GF-D8 (cell line): ENCODE measurements at places on chromosomes 2 and 18.

DNA sequence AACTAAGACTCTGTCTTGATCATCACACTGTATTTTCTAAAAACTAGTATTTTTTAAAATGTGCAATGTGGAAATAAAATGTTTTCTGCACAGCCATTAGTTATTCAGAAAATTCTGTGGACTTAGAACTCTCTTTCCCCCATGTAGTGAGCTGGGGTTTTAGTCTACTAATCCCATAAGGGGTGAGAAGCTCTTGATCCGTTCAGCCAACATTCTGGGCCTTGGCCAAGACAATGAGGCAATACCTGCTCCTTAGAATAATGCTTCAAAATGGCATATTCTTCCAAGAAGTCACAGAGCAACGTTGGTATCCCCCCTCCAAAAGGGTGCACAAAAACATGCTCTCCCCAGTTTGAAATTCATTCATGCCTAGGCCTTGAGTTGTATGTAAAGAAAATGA is 4.0 kb downstream of the REEP1 start:
- no peak for DNase-seq

DNA sequence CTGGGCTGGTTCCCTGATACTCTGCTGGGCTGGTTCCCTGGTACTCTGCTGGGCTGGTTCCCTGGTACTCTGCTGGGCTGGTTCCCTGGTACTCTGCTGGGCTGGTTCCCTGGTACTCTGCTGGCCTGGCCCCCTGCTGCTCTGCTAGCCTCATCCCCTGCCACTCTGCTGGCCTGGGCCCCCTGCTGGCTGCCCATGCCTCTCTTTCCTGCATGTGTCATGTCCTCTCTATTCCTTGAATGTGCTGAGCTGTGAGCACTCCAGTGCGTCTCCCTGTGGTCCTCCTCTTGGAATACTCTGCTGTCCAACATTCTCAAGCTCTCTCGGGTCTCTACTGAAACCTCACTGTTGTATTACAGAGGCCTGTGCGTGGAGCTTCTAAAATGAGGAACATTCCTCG is 216.3 kb downstream of the RNF144A start:
- DNase-seq = no peak

DNA sequence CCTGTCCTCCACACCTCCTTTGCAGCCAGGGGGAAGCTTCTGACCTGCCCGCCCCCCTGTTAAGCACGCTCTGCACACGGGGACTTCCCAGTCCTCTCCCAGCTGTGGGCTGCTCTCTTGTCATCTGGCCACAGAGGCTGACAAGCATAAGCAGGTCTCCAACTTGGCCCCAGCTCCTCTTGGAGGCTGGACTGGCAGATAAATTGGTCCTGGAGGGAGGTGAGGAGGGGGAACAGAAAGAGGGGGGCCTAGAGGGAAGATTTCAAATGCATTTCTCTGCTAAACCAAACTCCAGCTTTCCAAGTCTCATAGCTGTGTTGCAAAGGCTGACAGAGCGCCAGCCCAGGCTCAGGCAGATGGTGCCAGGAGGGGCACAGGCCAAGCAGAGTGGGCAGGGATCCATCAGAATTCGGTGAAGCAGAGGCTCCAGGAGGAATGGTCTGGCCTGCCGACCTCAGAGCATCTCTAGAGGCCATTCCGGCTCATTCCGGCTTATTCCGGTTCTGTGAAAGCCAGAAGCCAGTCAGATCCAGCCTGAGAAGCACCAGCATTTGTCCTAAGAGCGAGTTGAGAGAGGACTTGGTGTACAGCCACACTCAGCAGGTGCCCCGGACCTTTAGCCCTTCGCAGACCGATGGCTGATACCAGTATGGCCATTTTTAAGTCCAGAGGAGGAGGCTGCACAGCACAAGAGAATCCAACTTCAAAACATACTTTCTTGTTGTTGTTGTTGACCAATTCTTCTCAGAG is 508.9 kb upstream of the MYT1L start:
- DNase-seq = no peak

DNA sequence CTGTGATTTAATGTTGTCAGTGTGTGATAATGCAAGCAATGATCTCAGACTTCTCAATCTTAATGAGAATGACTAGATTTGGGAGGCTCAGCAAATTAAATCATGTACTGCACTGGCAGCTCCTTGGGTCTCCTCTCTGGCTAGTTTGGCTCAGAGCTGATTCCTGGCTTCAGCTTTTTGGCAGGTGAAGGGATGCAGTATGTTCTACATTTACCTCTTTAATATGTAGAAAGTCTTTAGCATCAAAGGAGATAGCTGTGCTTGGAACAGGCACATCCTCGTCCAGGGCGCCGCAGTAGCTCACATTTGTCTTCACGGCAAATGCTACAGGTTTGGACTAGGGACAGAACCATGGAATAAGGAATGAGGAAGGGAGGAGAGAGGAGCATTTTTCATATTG is 52.4 kb upstream of the ARL5A start:
- DNase-seq = no peak

DNA sequence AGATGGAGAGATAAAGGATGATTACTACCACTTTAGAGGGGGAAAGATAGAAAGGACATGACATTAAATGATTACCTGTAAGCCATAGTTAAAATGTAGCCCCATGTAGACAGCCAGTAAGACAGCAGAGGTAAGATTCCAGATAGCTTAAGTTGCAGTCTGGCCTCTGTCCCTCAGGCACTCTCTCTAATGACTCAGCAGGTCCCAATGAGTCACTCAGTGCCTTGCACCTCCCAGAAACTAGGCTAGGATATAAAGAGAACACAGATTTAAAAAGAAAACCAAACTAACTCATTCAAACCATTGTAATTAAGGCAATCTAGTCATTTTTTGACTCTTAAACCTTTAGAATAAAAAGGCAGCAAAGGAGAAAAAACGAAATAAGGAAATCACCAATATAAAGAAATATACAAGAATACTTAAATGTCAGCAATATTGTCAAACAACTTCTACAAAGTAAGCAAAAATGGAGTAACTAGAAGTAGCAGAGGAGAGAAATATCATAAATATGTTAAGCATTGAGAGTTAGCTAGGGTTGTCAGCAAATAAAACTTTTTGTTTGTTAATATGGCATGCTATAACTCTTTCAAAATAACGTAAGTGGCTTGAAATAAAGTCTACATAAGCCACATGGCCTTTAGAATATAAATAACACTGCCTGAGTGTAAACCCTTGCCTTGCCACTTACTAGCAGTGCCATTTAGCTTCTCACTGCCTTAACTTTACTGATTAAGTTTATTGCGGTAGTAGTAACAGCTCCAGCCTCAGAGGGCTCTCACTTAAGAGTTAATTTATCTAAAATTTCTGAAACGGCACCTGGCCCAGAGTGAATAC is 48.5 kb downstream of the SOCS6 start:
- DNase-seq = no peak

- no peak for DNase-seq
Measured at GRCh38 chr2:150267651-150268415, 219.6 kb downstream of the RND3 start.

DNA sequence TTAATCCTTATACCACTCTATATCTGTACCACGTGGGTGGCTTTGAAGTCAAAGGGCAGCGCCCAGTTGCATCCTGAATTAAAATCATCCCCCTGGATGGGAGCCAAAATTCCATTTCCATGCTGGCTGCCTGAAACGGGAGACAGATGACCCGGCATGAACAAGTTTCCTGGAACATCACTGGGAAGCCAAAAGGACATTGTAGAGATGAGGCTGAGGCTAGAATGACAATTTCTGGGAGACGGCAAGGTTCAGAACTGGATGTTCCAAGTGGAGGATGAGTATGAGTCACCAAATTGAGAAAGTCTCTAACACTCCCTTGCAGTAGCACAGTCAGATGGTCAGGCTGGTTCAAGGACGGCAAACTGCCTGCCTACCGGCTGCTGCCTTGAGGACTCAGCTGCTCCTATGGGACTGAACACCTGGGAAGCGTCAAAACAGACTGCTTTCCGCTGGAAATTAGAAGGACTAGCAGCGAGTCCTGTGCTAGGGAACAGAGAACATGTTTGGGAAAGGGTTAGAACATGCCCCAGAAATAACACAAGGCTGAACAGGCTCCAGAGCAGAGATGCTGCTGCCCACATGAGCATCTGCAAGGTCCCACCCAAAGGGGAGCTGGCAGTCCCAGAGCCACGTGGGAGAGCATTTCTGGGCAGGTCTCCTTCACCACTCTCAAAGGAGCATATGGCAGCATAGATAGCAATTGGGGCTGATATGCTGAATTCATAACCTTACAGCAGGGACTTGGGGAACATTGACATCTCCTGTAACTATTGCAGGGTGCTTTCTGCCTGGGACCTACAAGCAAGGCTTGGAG is 32.0 kb downstream of the YPEL5 start:
- no peak for DNase-seq

- no peak for DNase-seq
Measured at GRCh38 chr2:66539452-66539851, 104.5 kb downstream of the MEIS1 start.

- no peak for DNase-seq
Measured at GRCh38 chr18:54359233-54359632, 1.5 kb downstream of the C18orf54 start.

DNA sequence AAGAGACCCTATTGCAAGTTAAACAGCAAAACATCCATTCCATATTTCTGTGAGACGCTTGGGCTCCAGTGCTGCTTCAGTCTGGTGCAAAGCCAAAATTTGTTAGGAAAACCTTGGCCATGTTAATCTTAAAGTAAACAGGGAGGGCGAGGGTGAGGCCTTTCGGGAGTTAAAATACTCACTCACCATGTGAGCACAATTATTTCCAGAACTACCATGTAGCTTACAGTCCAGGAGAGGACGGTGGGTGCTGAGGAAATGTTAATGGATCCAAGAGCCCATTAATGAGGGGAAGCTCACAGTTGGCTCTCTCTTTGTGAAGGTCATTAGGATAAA is 286.4 kb downstream of the SLC8A1 start:
- DNase-seq = no peak

GRCh38 chr2:196142825-196143224 is 28.6 kb downstream of the STK17B start:
- DNase-seq = no peak

- no peak for DNase-seq
Measured at GRCh38 chr2:109289504-109290222, 160.7 kb downstream of the SH3RF3 start.

GRCh38 chr2:108385411-108386071 is 7.8 kb downstream of the SULT1C4 start:
- no peak for DNase-seq
